Adipose tissue (tissue), 3 donors: ENCODE measurements at places on chromosomes 2 and 18. TPM values are rescaled to one million over a fixed set of nuclear protein-coding genes. Genes with fewer than 3 reads are reported as not detected.

The LIMS4 gene
- polyA plus RNA-seq, result 2.9 TPM

The VWC2L gene
- polyA plus RNA-seq, result not detected

The AGFG1 gene
- 68.2 TPM for polyA plus RNA-seq

The SEC11C gene
- polyA plus RNA-seq, result 35.5 TPM

The DYNAP gene
- polyA plus RNA-seq, result not detected

The MYO5B gene
- 3.3 TPM for polyA plus RNA-seq

The ASNSD1 gene
- 59.2 TPM for polyA plus RNA-seq

The MATN3 gene
- 0.36 TPM for polyA plus RNA-seq

The GALNT14 gene
- 3.9 TPM for polyA plus RNA-seq

The ATP8B1 gene
- 3.1 TPM for polyA plus RNA-seq

The ASB18 gene
- polyA plus RNA-seq, result not detected

The GPBAR1 gene
- 1.9 TPM for polyA plus RNA-seq

The FNDC4 gene
- polyA plus RNA-seq, result 53.5 TPM

The CFAP53 gene
- not detected for polyA plus RNA-seq

The EFEMP1 gene
- 203 TPM for polyA plus RNA-seq

The SCN3A gene
- polyA plus RNA-seq, result 0.10 TPM

The ACADL gene
- 6.5 TPM for polyA plus RNA-seq

The SCG2 gene
- not detected for polyA plus RNA-seq

The REG3A gene
- polyA plus RNA-seq, result 0.36 TPM

The UPP2 gene
- polyA plus RNA-seq, result not detected
